ENCODE measurements at places on chromosomes 6 and 20.

DNA sequence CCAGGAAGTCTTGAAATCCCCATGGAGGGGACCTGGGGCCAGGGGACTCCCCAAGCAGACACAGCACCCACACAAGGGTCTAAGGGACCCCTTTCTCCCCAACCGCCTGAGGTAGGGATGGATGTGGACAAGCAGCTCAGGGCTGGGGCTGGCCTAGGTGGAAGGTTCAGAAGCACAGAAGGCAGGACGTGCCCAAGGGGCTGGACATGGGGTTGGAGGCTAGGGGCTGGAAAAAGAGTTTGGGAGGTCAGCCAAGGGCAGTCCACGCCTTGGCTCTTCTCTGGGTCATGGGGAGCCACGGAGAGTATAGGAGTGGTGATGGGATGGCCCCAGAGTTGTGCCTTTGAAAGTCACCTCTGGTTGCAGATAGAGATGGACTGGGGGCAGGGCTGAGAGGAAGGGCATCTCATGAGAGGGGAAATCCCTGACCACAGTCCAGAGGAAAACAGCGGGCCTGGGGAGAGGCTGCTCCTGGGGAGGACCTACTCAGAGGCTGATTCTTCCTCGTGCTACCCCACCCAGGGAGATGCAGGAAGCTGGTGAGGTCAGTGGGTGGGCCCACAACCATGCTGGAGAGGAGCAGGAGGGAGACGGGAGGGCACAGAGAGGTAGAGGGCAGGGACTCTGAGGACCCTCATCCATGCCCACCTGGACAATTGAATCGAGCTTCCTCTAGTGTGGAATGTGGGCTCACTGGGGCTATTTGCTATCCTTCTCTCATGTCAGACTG, 2.5 kb upstream of the HSPA12B start:
- no peak for DNase-seq

DNA sequence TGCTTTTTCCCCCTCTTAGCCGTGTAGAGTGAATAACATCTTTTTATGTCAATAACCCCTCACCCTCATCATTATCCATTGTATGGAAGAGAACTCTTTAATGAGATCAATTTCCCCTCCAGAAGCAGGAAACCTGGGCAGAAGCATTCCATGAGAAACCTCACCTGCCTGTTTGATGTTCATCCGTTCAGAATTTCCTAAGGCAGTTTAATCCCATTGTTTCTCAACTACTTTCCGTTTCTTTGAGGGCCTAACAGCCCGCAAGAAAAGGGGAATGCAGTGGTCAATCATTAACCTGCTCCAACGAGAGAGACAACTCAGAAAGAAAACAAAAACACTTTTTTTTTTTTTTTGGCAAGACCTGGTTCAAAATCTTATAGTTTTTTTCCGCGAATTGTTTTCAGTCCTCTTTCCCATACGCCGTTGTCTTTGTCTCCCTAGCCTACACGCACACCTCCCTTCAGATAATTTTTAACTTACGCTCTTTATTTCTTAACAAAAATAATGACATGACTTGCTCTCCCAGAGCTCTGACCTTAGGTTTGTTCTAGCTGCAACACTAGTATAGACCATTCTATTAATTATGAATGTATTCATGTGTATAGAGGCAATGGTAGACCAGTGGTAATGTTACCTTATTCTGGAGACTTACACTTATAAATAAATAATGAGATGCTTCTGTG, 25.6 kb upstream of the ID4 start:
- DNase-seq: no peak

GRCh38 chr6:52550014-52550575, 26.8 kb downstream of the TRAM2 start:
- no peak for DNase-seq

GRCh38 chr20:25237610-25238318, 10.1 kb upstream of the PYGB start:
- peak; percentile 72 for DNase-seq

DNA sequence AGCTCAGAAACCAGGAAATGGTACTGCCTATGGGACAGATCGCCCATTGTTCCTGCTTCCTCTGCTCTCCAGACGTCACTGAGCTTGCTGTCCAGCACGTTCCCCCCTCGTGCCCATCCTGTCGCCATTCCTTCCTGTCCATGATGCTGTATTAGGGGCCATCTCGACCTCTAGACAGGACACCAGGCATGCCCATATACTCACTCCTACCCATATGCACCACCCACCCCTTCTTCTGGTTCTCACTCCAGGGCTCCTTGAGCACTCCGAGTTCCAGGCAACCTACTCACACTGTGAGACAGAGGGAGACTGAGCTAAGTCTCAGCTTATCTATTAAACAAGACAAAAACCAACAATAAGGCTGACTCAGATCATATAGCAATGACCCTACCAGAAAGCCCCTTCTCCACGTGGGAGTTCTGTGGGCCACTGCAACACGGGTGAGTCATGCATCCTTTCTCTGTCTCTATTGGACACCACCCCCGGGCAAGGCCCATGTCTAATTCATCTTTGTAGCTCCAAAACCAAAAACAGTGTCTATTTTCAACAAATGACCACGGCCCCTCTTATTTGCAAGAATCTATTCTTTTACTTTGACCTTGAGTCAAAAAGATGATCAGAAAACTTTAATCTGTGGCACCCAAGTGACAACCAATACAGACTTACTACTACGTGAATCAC, 65.7 kb downstream of the PSMG4 start:
- DNase-seq: no peak

DNA sequence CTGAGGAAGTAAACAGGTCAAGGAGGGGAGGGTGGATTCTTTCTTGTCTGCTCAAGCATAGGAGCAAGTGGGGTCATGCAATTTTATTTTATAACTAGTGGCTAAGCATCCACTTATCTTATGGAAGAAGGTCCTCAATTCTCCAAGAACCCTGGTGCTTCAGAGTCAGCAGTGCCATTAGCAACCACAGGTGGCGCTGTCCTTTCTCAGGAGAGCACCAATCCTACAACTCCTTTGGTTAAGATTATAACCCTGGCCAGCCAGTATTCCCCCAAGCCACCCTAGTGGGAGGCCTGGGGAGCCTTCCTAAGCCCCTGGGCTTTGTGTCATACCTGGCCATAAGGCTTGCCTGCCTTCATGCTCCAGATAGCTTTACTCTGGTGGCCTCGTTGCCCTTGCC, 60.7 kb downstream of the PCSK2 start:
- DNase-seq: no peak

DNA sequence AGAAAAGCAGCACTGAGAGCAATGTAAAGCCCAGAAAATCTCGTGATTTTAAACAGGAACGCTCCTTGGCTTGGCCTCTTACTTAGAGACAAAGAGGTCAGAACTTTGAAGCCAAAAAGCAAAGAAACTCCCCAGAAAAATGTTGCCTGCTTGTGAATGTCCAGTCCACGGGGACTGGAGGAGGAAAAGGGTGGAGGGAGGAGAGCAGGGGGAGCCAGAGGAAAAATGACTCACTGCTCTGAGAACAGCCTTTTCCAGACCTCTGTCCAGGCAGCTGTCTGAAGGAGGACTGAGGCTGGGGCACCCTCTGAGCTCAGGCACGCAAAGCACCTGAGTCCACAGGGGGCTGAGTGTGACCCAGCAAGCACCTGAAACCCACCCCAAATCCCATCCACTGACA, 64.7 kb downstream of the TRAM2 start:
- peak; percentile 31 for DNase-seq

DNA sequence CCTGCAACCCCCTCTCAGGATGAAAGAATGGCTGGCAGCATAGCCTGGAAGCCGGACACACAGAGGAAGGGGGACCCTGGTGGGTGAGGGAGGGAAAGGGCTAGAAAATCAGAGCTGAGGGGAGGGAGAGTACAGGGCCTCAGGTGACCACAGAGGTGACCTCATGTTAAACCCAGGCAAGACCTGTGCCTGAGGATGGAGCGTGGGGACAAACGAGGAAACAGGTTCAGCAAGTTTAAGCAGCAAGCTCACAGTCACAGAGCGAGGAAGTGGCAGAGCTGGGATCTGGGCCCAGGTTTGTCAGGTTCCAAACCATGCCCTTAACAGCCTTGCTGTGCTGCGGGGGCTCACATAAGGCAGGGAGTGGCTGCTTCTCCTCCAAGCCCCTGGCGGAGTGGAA, 4.0 kb upstream of the BPI start:
- DNase-seq: no peak

- DNase-seq: no peak
Observed at GRCh38 chr6:149190224-149190831, 127.2 kb upstream of the TAB2 start.

- no peak for DNase-seq
Observed at GRCh38 chr6:55438203-55438602, 110.9 kb downstream of the GFRAL start.

GRCh38 chr6:135073217-135073616, 18.6 kb upstream of the HBS1L start:
- no peak for DNase-seq

- DNase-seq: no peak
Observed at GRCh38 chr20:10476319-10476724, 41.2 kb downstream of the SLX4IP start.

Data from GOT3 (cell line).